Left renal cortex interstitium (tissue), 4 donors: ENCODE measurements at places on chromosomes 6 and 20.

GRCh38 chr20:21257192-21257591 is 45.9 kb upstream of the XRN2 start:
- no peak for DNase-seq

DNA sequence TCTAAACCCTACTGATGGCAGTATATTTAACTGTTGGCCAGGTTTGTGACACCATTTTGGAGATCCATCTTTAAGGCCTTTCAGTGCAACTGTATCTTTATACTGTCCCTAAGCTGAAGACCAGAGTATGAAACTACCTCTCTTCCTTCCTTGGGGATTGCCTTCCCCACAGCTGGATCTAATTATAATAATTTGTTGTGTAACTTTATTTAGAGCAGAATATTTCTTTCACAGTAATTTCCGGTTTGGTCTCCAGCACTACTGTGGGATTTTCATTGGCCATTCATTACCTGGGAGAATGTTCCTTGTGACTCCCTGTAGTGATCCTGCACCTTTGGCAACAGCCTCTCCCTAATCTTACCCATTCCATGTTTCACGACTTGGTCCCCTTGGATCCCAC is 75.2 kb downstream of the AKAP7 start:
- no peak for DNase-seq

DNA sequence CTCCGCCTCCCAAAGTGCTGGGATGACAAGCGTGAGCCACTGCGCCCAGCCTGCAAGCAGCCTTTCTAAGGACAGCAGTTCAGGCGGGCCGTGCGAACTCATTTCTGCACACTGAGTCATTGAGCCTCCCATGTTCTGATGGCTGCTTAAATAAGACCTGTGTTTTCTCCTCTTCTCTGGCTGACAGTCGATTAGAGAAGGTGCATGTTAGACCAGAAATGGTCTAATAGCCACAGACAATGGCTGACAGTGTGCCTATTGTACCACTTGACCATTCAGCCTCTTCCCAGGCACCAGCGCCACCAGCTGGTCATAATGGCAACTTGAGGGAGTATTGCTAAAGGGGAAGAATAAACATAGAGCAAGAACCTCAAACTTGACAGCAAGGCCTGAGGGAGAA is 6.2 kb downstream of the CST11 start:
- no peak for DNase-seq

GRCh38 chr20:44411020-44411756 is 55.7 kb downstream of the HNF4A start:
- DNase-seq: no peak

DNA sequence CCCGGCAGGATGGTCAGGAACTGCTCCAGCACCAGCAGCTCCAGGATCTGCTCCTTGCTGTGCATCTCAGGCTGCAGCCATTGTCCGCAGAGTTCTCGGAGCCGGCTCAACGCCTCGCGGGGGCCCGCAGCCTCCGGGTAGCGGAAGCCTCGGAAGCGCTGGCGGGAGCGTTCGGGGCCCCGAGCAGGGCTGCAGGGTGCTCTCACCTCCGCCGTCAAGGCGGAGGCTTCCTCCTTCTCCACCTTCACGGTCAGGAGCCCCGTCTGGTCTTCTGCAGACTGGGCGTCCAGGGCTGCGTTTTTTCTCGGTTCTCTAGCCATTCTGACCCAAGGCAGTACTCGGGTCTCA is 434 bp downstream of the ZKSCAN4 start:
- no peak for DNase-seq
